ENCODE measurements at places on chromosomes 5 and 9.

DNA sequence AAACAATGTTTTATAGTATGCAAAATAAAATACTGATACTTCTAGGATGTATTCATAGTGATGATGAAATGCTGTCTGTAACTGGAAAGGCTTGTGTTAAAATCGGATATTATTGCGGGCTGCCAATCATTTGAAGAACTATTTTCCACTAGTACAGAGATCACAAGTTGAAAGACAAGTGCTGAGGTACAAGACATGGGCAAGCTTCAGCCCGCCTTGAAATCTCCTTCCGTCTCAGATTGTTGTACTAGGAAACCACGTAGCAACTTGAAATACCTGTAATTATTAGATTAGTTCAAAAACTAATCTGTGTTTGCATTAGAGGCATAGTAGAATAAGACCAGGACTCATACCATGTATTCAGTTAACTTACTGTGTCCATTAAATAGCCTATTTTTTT is 218.2 kb downstream of the ARHGEF28 start:
- no peak for DNase-seq

DNA sequence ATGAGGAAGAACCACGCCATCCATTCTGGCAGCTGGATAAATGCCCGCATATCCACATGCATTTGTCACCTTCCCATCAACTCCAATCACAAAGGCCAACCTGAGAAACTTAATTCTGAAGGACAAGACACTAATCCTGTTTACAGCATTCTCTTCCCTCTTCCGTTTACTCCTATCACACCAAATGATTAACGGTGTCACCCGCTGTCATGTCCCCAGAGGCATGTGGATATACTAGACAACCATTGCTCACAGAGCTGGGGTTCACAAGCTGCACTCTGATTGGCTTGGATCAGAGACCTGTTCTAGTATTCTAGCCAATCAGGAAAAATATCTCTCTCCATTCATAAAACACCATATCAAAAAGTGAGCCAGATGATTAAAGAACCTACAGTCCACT is 3.6 kb downstream of the MACROH2A1 start:
- DNase-seq = no peak

DNA sequence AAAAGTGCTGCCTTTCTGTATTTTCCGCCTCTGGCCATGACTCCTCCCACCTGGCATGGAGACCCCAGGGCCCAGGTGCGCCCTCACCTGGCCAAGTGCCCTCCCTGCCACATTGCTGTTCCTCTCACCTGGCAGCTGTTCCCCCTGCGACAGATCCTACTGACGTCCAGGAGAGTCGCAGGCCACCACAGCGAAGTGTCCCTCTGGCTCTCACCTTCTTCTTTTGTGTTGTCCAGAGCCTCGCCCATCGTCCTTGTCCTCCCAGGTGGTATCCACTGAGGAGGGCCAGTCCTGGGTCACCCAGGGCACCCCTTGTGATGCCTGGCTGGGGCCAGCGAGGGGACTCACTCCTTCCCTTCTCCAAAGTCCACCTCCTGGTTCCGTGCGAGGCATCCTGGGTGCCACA is 2.6 kb downstream of the NKD2 start:
- no peak for DNase-seq

GRCh38 chr9:135350003-135350315 is 129.6 kb upstream of the PPP1R26 start:
- DNase-seq = no peak

- no peak for DNase-seq
These were observed 129.7 kb downstream of the GOLPH3 start for GRCh38 chr5:32044434-32044833.

DNA sequence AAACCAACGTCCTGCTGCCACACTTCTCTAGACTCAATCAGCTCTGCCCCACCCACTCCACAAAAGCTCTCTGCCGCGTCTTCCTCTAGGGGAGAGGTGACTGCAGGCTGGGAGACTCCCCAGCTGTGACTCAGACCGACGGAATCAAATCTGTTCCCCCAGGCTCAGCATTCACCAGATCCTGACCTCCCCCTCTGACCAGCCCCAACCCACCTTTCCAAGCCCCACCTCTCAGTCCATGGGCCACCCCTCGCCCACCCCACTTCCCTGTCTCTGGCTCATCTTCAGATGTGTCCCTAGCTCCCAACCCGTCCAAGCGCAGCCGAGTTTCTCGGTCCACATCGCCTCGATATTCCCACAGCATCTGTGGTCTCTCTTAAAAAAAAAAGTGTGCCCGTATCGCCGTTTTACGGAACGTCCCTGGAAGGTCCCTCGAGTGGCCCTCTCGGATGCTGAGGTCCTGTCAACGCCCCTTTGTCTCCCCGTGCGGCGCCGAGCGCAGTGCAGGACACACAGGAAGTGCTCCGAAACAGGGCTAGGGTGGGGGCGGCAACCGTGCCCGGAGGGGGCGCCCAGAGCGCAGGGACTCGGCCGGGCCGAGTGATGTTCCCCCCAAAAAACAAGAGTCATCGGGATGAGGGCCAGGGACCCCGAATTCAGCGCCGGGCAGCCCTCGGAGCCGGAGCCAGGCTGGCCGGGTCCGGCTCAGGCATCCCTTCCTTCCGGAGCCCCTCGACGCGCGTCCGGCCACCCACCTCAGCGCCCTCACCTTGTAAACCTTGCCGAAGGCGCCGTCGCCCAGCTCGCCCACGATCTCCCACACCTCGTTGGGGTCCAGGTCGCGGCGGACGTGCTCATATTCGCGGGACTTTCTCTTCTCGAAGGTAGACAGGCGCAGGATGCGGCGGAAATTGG is 649 bp downstream of the STK10 start:
- peak; percentile 87 for DNase-seq

- no peak for DNase-seq
These were observed 285.9 kb downstream of the PSAT1 start for GRCh38 chr9:78582821-78583220.

- DNase-seq = no peak
These were observed 350.9 kb upstream of the PCSK5 start for GRCh38 chr9:75539523-75539922.

DNA sequence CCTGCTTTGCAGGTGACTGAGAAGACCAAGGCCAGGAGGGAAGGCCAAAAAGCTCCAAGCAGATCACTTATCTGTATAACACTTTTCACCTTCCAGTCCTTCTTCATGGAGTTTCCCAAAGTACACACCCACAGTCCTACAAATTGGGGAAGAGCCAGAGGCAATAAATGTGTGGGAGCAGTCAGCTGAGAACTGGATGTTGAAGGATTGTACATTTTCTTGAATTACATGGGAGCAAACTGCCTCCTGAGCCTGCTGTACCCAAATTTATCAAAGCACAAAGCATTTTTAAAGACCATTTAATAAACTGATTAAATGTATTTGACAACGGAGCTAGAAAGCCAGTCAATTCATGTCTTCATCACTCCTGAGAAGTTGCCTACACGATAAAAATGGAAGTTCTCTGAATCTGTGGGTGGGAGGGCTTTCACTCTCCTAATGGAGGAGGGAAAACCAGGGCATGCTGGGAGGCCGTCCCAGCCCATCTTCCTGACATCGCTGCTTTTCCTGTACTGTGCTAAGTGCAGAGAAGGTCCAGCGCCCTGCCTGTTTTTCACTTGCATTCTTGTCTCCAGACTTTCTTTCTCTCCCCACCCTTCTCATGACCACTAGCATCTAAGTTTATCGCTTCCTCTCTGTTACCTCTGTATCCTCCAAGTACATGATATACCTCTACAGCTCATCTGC is 79.0 kb downstream of the KCNIP1 start:
- DNase-seq = no peak

- no peak for DNase-seq
These were observed 69.3 kb downstream of the ANKRD31 start for GRCh38 chr5:75167345-75167744.

DNA sequence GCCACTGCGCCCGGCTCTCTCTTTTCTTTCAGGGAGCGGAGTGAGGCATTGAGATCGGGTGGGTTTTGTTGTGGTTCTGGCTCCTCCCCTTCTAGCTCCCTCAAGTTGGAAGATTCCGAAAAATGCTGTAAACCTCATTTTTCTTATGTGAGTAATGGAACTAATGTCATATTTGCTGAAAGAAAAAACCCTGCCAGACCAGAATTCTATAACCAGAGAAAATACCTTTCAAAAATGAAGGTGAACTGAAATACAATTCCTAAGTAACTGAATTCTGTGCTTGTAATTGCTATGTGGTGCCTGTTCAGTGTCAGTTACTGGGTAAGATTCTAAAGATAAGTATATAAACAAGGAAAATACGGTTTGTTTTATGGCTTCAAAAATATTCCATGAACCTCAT is 30.9 kb upstream of the CDK20 start:
- DNase-seq = no peak

GRCh38 chr5:90289837-90290236 is 119.7 kb downstream of the CETN3 start:
- no peak for DNase-seq

DNA sequence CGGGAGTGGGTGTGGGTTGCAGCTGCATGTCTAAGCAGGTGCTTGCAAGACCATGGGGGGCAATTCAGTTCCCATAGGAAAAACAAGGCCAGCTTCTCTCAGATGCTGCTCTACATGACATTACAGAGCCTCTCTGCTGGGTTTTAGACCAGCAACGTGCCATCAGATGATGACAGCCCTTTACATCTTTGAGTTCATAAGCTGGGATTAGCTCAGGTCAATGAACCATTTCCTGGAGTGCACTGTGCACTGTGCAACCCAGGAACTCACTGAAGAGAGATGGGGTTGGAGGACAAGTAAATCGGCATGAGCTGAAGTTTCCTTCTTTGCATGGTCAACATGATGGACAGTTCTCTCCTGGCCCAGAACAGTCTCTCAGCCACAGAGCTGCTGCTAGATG is 160.6 kb downstream of the MARCHF11 start:
- DNase-seq = no peak

- no peak for DNase-seq
These were observed 30.7 kb downstream of the AOPEP start for GRCh38 chr9:94757158-94757557.

DNA sequence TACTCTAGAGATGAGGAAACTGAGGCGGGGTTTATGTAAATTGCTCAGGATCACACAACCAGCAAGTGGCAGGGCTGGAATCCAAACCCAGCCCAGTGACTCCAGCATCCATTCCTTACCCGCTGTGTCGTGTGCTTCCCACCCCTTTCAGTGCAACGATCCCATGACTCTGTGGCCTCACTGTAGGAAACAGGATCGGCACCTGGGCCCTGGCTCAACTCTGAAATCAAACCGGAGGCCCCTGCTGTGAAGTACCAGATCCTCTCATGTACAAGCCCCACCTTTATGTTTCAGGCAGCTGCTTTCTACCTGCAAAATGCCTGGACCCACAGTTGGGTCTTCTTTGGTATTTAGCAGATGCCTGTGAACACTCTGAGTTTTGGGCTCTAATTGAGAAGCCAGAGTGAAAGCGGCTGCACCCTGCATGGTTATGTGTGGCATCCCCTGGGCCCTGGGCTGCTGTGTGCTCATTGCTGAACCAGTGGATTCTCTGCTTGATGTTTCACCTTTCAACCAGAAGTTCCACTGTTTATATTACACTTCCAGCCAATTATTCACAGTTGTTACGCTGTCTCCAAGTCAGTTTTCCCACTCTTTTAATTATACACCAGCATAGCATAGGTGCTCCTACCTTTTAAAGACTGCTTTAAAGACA is 36.7 kb downstream of the ABLIM3 start:
- DNase-seq = no peak

GRCh38 chr9:129774791-129775447 is 22.1 kb upstream of the PTGES start:
- DNase-seq = no peak

DNA sequence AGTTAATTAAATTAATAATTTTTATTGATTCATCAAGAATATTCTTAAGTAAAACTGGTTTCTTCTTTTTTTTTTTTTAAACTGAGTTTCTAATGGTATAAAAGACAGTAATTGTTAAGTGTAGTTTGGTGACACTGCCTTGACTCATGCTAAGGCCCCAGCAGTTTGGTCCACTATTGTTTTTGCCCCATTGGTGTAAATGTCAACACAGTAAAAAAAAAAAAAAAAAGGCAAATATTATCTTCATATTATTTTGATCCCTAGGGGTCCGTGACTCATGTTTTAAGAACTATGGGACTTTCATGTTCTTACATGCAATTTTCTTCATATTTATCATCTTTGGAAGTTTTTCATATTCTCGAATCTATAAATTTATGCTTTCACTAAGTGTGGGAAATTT is 29.2 kb upstream of the JAK2 start:
- no peak for DNase-seq

DNA sequence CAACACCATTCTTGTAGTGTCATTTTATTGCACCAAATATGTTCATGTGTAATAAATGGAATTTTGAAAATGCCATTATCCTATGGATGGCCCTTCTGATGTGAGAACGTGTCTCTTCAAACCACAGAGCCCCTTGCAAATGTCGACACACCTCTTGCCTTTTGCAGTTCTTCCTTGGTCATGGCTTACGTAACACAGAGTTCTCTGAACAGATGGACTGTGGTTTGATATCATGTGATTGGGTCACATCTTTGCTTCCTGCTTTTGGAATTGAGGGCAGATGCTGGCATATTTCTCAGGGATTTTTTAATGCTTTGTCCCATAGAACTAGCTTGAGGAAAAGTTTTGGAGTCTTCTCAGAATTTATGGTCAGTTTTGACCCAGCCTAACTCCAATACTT is 4.6 kb downstream of the TGFBR1 start:
- DNase-seq = no peak

GRCh38 chr5:34630596-34630995 is 25.5 kb upstream of the RAI14 start:
- no peak for DNase-seq

- no peak for DNase-seq
These were observed 50.4 kb downstream of the CERT1 start for GRCh38 chr5:75460942-75461610.

DNA sequence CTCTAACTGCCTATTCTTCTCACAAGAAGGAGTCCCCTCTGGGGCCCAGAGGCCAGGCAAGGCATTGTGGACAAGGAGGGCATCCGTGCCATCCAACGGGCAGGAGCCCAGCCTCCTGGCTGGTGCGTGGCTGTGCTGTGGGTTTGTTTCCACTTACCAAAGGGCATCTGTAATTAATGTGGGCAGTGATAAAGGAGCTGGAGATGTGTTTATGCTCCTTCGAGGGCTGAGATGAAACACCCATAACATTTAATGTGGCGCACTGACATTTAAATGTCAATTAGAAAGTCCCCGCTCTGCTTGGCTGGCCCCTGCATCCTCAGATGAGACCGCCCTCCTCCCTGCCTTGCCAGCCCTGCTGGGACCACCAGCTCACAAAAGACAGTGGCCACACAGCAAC is 57.1 kb downstream of the KCNIP1 start:
- no peak for DNase-seq

- no peak for DNase-seq
These were observed 1194.6 kb upstream of the WWC1 start for GRCh38 chr5:167096816-167097215.

DNA sequence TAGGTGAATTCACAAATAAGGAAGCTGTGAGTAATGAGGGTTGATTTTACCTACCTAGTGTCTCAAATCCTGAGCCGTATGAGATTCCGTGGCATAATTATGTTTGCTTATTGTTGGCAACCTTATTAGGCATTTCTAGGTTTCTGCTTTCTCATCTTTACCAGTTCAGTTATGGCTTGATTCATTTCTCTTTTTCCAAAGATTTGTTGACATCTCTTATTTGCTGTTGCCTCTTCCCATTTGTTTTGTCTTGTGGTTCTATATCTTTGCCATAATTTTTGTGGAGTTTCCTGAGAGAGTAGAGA is 470 bp downstream of the IL31RA start:
- no peak for DNase-seq

All from keratinocyte (primary cell).